ENCODE measurements at places on chromosomes 5 and 9.

- no peak for DNase-seq
These were observed 572.1 kb downstream of the ACTL7B start for GRCh38 chr9:108283696-108284095.

GRCh38 chr5:173781432-173781815 is 106.7 kb upstream of the CPEB4 start:
- DNase-seq = no peak

DNA sequence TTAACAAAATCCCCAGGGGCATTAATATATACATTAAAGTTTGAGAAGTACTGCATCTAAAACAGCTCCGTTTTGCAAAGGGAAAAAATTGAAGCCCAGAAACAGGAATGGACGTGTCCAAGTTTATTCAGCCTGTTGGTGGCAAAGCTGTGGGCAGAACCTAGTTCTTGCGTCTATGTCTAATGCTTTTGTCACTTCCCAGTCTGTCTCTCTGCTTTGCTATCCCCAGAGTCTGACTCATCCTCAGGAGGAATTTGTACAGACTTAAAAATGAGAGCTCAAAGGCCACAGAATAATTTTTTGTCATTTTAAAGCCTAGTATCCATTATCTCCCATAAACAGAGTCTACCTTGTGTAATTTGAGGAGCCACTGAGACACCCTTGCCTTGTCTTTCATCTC is 330.9 kb upstream of the GRIA1 start:
- DNase-seq = no peak

- no peak for DNase-seq
These were observed 900.4 kb upstream of the ARRDC3 start for GRCh38 chr5:92283521-92283920.

DNA sequence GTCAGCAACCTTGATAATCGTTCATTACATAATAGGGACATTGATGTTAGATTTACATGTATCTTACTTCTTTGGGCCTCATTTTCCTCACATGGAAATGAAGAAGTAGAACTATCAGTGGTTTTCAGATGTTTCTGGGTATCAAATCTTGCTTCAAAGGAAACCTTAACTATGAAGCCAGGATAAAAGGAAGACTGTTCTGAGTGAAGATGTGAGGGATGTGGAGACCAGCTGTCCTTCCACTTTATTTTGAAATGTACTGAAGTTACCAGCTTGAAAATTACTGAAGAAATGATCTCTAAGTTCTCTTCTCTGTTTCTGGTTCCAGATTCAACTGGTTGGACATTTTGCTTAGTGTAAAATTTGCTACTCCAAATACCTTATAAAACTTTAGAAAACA is 186.0 kb downstream of the ADAMTSL1 start:
- no peak for DNase-seq

GRCh38 chr9:122403381-122404000 is 32.7 kb downstream of the PTGS1 start:
- DNase-seq = no peak

DNA sequence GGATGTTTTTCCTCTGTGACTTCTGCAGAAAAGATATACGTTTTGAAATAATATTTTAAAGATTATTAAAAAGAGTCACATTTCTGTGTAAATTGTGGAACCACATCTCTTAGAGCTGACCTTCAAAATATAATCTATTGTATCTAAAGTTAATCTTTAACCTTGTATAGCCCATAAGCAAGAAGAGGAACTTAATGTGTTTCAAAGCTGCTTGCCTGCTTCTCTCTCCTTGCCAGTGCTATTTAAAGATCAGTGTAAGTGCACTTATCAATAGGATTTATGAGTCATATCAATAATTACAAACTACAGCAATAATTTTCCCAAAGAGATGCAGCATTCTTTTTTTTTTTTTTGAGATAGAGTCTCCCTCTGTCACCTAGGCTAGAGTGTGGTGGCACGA is 29.4 kb upstream of the GDA start:
- no peak for DNase-seq

DNA sequence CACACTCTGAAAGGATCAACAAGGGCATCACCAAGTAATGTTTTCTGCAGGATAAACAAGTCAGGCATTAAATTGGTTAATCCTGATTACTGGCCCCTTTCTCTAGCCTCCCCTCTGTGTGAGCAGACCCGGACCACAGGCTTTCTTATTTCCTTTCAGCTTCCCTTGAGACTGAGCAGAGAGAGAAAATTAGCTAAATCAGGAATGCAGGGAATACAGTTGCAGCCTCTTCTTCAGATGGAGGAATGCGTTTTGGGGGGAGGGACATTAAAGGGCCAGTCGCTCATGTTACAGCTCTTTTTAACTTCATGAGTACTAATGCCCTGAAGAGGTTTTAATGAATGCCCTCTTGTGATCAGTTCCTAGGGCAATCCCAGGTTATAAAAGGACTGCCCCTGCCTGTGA is 19.8 kb downstream of the PCDHAC2 start:
- no peak for DNase-seq

GRCh38 chr5:32390819-32391591 is 53.5 kb downstream of the ZFR start:
- no peak for DNase-seq

DNA sequence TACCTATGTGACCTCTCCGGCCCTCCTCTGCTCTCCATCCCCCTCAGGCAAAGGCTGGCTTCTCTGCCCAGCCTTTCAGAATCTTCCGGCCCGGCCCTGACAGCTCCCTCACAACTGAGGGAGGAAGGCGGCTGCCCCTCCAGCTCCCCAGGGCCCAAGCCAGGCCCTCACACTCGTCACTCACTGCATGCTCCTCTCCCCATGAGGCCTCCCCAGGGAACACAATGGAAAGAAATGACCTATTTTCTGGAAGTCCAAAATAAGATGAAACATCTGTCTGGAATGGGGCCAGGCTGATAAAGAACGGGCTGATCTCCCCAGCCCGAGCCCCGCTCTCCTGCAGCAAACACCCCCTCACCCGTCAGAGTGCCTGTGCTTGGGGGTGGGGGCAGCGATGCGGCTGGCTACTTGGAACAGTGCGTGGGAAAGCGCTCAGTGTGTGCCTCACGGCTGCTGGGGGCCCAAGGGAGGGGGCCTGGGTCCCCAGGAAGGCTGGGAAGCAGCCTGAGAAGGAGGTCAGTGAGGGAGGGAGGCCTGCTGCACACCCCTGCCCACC is 11.3 kb downstream of the PDGFRB start:
- no peak for DNase-seq

GRCh38 chr9:89212171-89212570 is 33.6 kb upstream of the SHC3 start:
- no peak for DNase-seq

- DNase-seq = no peak
These were observed 34.8 kb downstream of the FKBP15 start for GRCh38 chr9:113186137-113186755.

- no peak for DNase-seq
These were observed 123.2 kb downstream of the TLE1 start for GRCh38 chr9:81566074-81566698.

- no peak for DNase-seq
These were observed at the start of gene HSPB3 for GRCh38 chr5:54455413-54456157. HSPB3 (plus strand) TSS chr5:54455699; CDS start chr5:54455790, 91 bp downstream.

GRCh38 chr9:108978205-108978604 is 35.1 kb downstream of the CTNNAL1 start:
- DNase-seq = no peak

DNA sequence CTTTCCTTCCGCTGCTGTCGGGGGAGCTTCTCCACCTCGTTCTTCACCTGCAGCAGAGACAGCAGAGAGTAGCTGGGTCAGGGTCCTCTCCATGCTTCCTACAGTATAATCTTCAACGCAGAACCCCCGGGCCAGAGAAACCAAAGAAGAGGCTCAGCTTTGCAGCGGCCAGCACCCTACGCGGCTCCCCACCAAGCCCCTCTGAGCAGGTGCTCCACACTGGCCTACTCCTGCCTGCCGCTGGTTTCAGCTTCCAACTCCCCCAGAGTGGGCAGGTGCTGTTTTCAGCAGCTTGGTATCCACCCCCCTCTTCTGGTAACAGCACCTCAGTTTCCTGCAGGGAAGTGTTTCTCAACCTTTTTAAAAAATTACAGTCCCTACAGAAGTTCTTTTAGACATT is 58.3 kb upstream of the FBXW11 start:
- DNase-seq = no peak

DNA sequence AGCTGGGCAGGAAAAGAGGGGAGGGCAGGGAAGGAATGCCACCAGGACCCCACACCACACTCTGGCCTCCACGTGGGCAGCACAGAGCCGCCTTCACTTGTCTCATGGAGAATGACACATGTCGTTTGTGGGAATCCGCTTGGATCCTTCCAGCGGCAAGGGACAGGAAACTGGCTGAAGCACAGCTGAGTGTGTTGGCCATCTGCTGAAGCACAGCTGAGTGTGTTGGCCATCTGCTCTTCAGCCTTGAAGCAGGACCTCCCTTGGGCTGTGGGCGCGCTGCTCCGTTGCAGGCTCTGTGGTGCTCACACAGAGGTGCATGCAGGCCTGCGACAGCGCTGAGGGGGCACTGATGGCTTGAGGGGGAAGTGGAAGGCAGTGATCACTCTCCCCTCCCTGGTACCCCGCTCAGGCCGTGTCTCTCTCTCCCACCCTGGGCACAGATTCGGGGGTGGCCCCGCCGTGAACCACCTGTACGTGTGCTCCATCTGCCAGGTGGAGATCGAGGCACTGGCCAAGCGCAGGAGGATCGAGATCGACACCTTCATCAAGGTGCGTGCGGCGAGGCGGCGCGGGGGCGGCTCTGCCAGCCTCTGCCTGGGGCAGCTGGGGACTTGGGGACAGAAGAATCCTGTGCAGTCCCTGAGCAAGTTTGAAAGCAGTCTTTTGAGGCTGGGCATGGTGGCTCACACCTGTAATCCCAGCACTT is 40.6 kb downstream of the USP20 start:
- DNase-seq = no peak

DNA sequence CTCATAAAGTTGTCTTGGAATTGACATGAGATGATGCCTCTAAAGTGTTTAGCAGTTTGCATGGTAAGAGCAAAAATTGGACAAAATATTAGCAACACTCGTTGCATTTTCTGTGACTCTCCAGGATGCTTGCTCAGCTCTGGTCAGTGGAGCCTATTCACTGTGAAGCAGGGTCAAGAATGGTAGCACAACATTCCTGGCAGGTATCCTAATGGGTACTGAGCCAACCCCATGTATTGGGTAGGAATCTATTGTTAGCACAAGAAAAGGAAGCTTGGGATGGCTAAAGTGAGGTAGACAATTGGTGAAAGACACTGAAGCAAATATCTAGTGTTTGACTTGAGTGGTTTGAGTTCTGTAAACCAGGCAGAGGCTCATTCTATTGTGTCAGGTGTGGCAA is 10.4 kb upstream of the ACTBL2 start:
- no peak for DNase-seq

DNA sequence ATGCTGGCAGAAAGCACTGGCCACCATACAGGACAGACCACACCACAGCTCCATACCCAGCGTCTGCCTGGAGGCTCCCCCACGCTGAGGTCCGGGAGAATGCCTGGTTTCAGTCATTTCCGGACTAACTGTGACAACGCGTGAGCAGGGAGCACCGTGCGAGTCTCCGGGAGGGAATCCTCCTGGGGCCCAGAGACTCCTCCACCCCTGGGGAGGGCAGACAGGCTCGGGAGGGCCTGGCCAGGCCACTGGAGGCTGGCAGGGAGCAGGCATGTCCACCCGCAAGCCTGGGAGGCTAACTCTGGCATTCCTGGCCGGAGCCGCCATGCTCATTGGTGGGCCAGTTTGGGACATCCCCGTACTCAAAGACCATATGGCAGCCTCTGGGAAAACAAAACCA is 6.5 kb downstream of the BRD3OS start:
- DNase-seq = no peak

- no peak for DNase-seq
These were observed 589.1 kb downstream of the ZNF608 start for GRCh38 chr5:124157320-124157719.

DNA sequence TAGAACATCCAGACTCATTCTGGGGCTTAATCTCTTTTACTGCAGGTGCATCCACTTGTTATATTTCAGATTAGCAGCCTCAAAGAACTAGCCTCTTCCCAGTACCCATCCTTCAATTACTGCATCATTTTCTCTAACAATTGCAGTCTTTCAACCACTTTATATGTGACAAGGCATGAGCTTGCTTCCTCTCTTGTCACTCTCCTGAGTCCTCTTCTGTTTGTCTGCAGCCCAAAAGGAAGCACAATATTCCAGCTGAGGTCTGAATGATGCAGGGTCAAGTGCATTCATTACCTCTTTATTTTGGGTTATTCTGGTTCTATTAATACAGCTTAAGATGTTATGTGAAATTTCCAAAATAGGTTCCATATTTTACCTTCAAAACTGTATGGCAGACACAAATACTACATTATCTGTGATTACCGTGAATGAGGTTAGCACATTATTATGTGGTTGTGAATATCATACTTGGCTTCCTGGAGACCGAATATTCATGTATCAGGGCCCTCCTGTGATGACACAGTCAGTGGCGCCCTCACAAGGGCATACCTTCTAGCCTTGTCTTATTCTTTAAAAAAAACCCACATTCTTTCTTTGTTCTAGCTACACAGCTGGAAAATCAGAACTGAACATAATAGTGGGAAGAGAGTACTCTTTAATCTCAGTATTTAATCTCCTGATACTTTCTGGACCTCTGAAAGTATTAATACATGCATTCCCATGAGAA is 323.8 kb downstream of the PDE4D start:
- DNase-seq = no peak

DNA sequence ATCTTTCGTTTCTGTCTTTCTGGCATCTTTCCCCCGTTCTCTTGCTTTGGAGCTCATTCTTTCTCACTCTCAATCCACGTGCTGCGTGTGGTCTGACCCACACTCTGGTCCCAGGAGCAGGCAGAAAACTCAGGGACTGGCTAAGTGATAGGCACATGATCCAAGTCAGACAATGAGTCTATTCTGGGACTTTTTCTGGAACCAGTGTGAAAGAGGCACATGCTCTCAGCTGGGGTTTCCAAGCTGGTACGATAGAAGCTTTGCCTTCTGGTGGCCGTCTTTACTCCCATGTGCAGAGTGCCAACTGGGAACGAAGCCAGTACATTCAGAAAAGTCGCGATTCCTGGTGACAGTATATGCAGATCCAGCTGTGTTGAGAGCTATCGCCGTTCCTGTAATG is 94.4 kb downstream of the PDZD2 start:
- DNase-seq = no peak

GRCh38 chr9:128266868-128267590 is 8.8 kb downstream of the GOLGA2 start:
- DNase-seq = no peak

- DNase-seq = no peak
These were observed 233.7 kb upstream of the ADRA1B start for GRCh38 chr5:159682623-159683022.

- DNase-seq = no peak
These were observed 104.7 kb upstream of the IER5L start for GRCh38 chr9:129282731-129283211.

- DNase-seq = no peak
These were observed 326.1 kb downstream of the NSG2 start for GRCh38 chr5:174371600-174372094.
